Smooth muscle cell of bladder (primary cell): ENCODE measurements at places on chromosomes 2 and 18. TPM values are rescaled to one million over a fixed set of nuclear protein-coding genes. Genes with fewer than 3 reads are reported as not detected.

The SCN9A gene
- total RNA-seq = 7.8 and 11.6 TPM in 2 replicates

The FOXI3 gene
- total RNA-seq = not detected in 2 replicates

The ELOA2 gene
- under 0.01 TPM in 1 of 2 replicates, not detected in the other for total RNA-seq

The PMAIP1 gene
- total RNA-seq = 3.1 and 6.8 TPM in 2 replicates

The RSAD2 gene
- 0.14 and 0.55 TPM in 2 replicates for total RNA-seq

The UGT1A5 gene
- total RNA-seq = not detected in 2 replicates

The HNRNPA3 gene
- 17.9 and 18.8 TPM in 2 replicates for total RNA-seq

The PARD6G gene
- total RNA-seq = 1.4 and 2.8 TPM in 2 replicates

The ADAM23 gene
- 6.3 and 8.2 TPM in 2 replicates for total RNA-seq

The SULT1C2 gene
- total RNA-seq = under 0.01 and 0.83 TPM in 2 replicates

The CNTNAP5 gene
- not detected in 2 replicates for total RNA-seq

The TMEM169 gene
- 0.09 and 0.14 TPM in 2 replicates for total RNA-seq

The ANKRD23 gene
- 1.00 and 1.3 TPM in 2 replicates for total RNA-seq

The LINC00305 gene
- not detected in 2 replicates for total RNA-seq

The TRABD2A gene
- total RNA-seq = 4.7 and 6.4 TPM in 2 replicates

The CDH7 gene
- total RNA-seq = under 0.01 TPM in 1 of 2 replicates, not detected in the other

The EDAR gene
- total RNA-seq = not detected in 2 replicates

The CDH2 gene
- total RNA-seq = 33.7 and 72.4 TPM in 2 replicates

The AQP12B gene
- not detected in 2 replicates for total RNA-seq

The ACTG2 gene
- 12.3 and 20.1 TPM in 2 replicates for total RNA-seq

The AQP4 gene
- not detected in 2 replicates for total RNA-seq

The TMEFF2 gene
- 3.0 TPM in 2 replicates for total RNA-seq

The RAX gene
- not detected in 2 replicates for total RNA-seq

The SLC25A52 gene
- 0.14 TPM in 1 of 2 replicates, not detected in the other for total RNA-seq

The ZNF521 gene
- total RNA-seq = 25.0 and 37.3 TPM in 2 replicates

The LMAN1 gene
- 236 and 279 TPM in 2 replicates for total RNA-seq

The SERPINB4 gene
- total RNA-seq = 0.14 and 0.46 TPM in 2 replicates

The SAG gene
- not detected in 2 replicates for total RNA-seq

The ABCB11 gene
- not detected in 2 replicates for total RNA-seq

The NT5C1B gene
- total RNA-seq = not detected in 2 replicates

The MERTK gene
- 0.14 and 0.28 TPM in 2 replicates for total RNA-seq

The LHCGR gene
- not detected in 2 replicates for total RNA-seq

The SCYGR8 gene
- not detected in 2 replicates for total RNA-seq

The RTP5 gene
- total RNA-seq = not detected in 2 replicates

The MAPK4 gene
- total RNA-seq = 0.09 TPM in 1 of 2 replicates, not detected in the other

The ITGA4 gene
- 18.3 and 41.4 TPM in 2 replicates for total RNA-seq

The GALR1 gene
- not detected in 2 replicates for total RNA-seq

The MALL gene
- 2.6 and 11.3 TPM in 2 replicates for total RNA-seq

The LRRC30 gene
- total RNA-seq = not detected in 2 replicates

The COLEC12 gene
- 29.0 and 79.5 TPM in 2 replicates for total RNA-seq
